ENCODE measurements at places on chromosomes 12 and 14.

DNA sequence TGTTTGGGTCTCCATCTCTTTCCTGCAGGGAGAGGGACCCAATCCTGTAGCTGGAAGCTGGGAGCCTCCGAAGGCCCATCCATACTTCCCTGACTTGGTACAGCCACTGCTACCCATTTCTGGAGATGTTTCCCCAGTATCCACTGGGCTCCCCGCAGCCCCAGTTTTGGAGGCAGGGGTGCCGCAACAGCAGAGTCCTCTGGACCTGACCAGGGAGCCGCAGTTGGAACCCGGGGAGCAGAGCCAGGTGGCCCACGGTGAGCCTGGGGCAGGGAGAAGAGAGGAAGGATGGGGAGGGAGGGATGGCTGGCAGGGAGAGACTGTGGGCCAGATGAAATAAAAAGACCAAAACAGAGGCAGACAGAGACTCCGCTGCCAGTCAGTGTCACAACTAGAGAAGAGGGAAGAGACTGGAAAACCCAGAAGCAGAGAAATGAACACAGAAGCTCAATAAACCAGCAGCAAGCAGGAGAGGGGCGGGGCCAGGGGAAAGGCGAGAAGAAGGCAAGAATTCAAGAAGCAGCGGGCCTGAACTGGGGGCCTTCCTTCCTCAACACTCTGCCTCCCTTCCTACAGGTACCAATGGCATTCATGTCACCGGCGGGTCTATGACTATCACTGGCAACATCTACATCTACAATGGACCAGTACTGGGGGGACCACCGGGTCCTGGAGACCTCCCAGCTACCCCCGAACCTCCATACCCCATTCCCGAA lies 6.3 kb downstream of the LTBR start:
- no peak for DNase-seq

DNA sequence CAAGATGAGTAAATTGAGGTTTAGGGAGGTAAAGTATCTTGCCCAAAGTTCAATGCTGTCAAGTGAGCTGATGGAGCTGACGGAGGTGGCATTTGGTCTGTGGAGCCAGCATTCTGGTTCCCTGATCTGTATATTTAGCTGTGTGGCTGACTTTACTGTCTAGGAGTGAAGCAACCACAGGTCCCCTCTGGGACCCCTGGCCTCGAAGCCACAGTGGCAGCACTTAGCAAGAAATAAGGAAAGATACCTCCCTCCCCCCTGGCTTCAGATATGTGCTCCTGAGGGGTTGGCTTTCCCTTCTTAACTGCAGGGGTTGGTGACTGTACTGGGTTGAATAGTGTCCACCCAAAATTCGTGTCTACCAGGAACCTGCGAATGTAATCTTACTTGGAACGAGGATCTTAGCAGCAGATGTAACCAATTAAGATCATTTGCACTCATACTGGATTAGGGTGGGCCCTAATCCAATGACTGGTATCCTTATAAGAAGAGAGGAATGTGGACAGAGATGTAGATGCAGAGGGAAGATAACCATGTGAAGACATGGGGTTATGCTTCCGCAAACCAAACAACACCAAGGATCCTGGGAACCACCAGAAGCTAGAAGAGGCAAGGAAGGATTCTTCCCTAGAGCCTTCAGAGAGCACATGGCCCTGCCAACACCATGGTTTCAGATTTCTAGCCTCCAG lies 2.0 kb upstream of the ACVR1B start:
- DNase-seq: peak; percentile 93

DNA sequence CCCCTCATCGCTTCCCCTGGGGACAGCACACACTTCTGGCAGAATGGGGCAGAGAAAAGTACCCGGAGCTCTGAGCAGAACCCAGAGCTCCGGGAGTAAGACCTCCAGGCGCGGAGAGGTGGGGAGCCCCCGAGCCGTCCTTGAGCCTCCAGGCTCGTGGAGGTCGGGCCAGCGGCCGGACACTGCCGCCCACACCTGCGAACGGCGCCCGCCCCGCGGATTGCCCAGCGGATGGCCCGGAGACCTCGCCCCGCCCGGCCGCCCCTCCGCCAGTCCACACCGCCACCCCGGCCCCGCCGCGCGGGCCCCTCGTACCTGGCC lies 344 bp downstream of the SPTLC2 start:
- no peak for DNase-seq

DNA sequence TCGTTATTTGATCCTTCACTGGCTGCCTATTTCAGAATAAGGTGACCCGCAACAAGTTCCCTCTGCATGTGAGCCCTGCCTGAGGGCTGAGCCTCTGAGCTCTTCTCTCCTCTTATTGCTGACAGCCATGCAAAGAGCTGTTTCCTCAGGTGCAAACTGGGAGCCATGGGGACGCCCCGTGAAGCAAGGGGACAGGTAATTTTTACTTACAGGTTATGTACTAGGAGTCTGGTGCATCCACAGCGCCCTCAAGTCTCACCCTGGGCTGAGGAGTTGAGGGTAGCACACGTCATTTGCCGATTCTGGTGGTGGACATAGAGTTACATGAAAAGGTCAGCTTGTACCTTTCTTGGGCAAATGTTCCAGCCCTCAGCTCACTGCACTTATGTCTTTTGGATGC lies 26.1 kb upstream of the SERPINA6 start:
- DNase-seq: no peak

Measured in NCI-H82 (cell line).